ENCODE measurements at places on chromosomes 11 and 22. TPM values are rescaled to one million over a fixed set of nuclear protein-coding genes. Genes with fewer than 3 reads are reported as not detected.

GRCh38 chr22:25928038-25928437, 186.1 kb downstream of the MYO18B start:
- no peak for DNase-seq

DNA sequence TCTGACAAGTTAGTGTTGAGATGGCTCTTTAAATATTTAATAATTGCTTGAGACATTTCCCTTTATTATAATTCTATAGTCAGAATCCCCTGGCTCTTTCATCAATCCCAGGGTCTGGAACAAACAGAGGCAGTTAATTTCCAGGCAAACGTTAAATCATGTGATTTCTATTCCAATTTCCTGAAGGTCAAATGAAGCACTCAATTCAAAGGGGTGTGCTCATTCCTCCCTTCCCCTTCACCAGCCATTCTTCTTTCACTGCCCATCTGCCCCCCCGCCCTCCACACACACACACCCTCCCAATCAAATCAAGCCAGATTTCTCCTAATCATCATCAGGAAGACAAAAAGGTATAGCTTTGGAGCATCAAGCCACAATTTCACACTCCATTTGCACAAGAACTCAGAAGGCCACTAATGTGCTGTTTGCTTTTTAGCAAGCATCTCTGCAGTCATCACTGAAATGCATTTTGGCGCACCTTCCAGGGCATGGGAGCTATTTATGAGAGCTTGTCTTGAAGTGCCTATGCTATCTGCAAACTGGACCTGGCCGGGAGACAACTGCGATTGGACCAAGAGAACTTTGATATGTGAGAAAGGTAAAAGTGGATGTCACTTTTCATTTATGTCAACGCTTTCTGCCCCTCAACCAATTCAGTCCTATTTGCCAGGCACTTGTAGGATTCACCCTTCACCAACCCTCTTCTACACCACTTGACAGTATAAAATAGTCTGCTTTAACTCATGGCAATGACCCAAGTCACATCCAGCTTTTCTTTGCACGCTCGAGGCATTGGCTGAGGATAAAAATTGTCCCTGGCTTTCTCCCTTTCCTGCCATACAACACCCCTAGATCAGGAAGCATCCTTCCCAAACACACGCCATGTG, 315.1 kb upstream of the API5 start:
- DNase-seq = no peak

- no peak for DNase-seq
Measured at GRCh38 chr11:131653260-131653659, 282.8 kb downstream of the NTM start.

The GNG3 gene
- total RNA-seq = not detected

- no peak for DNase-seq
Measured at GRCh38 chr22:26213826-26214225, 44.6 kb downstream of the SEZ6L start.

The OR4A16 gene
- not detected for total RNA-seq

DNA sequence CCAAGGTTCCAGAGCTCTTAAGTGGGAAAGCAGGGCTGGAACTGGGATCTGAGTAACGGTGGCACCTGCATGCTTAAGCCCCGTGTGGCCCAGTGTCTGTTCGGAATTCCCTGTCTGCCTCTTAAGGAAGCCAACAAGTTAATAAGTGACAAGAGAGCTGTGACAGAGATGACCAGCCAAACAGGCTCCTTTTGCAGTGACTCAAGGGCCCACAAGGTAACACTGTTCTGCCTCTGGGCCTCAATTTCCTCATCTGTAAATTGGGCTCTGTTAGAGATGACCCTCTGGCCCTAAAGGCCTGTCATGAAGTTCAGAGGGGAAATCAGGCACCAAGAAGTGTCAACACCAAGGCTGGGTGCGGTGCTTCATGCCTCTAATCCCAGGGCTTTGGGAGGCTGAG, 18.6 kb downstream of the USH1C start:
- no peak for DNase-seq

DNA sequence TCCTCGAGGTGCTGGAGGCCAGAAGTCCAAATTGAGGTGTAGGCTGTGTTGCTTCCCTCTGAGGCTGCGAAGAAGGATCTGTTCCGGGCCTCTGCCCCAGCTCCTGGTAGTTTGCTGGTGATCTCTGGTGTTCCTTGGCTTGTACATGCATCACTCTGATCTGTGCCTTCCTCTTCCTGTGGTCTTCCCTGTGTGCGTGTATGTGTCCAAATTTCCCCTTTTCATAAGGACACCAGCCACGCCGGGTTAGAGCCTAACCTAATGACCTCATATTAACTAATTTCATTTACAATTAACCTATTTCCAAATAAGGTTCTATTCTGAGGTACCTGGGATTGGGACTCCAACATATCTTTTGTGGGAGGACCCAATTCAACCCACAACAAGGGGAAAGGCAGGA, 21.5 kb downstream of the RIBC2 start:
- no peak for DNase-seq

GRCh38 chr11:75810637-75811390, 4.2 kb upstream of the UVRAG start:
- DNase-seq = no peak

GRCh38 chr11:72736452-72737069, 15.6 kb downstream of the ARAP1 start:
- peak; percentile 90 for DNase-seq

- DNase-seq = no peak
Measured at GRCh38 chr22:32589007-32589406, 114.4 kb downstream of the FBXO7 start.

DNA sequence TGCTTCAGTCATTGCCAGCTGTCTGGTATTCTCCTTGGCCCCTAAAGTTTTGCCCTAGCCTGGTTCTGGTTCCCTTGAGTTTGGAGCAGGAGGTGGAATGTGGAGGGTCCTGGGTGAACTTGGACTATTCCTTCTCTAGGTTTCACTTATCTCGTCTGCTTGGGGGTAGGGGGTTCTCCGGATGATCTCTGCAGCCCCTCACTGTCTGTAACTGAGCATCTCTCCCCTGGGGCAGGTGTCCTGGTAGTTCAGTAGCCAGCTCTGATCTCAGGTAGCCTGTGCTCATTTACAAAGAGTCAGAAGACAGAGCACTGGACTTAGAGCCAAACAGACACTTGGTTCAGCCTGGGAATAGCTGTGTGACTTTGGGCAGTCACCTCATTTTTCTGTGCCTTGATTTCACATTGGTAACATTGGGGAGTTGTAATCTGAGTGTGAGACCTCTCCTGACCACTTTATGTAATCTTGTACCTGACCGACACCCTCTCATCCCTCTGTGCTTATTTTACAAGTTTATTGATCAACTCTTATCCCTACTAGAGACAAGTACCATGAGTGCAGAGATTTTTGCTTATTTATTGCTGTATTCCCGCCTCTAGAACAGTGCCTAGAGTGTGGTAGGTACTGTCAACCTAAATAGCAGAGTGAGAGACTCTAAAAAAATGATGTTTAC, 804 bp downstream of the CCDC134 start:
- DNase-seq = no peak

The TTC36 gene
- not detected for total RNA-seq

DNA sequence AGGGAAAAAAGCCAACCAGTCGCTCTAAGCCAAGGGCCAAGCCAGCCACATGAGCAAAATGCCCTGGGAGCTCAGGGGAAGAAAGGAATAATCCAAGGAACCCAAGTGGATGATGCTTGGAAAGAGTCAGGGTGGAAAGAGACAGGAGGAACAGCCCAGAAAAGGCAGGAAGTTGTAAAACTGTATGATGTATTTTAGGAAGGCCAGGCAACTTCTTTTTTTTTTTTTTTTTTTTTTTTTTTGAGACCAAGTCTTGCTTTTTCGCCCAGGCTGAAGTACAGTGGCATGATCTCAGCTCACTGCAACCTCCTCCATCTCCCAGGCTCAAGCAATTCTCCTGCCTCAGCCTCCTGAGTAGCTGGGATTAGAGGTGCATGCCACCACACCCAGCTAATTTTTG, 1.6 kb downstream of the LGALS12 start:
- DNase-seq = no peak

DNA sequence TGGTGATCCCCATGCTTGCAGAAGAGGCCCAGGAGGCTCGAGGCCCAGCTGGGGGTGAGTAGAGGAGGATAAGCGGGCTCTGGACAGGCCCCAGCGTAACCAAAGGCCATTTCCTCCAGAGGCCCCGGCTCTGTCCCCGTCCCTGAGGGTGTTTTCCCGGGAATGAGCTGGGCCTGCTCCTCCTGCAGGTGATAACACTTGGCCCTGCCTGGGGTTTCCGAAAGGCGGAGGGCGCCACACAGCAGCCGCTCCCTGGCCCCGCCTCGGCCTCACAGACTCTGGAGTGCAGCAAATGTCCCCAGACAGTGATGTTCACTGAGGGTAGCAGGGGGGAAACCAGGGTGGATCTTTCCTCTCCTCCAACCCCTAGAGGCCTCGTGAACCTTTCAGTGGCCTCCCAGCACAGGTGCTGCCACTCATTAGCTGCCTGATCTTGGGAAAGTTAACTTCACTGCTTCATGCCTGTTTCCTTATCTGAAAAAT, 10.5 kb upstream of the MGAT3 start:
- DNase-seq = no peak

- DNase-seq = no peak
Measured at GRCh38 chr11:83002053-83002452, 69.6 kb downstream of the RAB30 start.

DNA sequence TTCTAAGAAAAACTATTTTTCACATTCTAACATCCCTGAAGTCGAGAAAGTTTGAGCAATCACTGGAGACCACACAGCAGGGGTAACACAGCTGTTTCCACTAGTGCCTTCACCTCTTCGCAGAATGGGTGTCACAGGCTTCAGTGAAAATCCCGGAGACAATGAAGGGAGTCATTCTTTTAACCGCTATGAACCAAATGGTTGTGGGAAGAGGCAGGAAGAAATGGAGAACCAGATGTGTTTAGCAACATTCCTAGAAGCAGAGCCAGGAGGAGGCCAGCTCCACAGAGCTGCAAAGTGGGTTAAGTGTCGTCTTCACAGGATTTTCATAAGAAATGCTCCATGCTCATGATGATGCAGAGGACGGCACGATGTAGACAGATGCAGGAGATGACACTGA, 221.1 kb downstream of the LARGE1 start:
- DNase-seq = no peak

The TRIM48 gene
- not detected for total RNA-seq

GRCh38 chr22:31650391-31650790, 11.6 kb downstream of the PISD start:
- peak; percentile 22 for DNase-seq

The USP28 gene
- total RNA-seq = 28.5 TPM

The C11orf16 gene
- total RNA-seq = not detected

- DNase-seq = peak; percentile 50
Measured at GRCh38 chr11:502288-503178, 4.5 kb downstream of the RNH1 start.

DNA sequence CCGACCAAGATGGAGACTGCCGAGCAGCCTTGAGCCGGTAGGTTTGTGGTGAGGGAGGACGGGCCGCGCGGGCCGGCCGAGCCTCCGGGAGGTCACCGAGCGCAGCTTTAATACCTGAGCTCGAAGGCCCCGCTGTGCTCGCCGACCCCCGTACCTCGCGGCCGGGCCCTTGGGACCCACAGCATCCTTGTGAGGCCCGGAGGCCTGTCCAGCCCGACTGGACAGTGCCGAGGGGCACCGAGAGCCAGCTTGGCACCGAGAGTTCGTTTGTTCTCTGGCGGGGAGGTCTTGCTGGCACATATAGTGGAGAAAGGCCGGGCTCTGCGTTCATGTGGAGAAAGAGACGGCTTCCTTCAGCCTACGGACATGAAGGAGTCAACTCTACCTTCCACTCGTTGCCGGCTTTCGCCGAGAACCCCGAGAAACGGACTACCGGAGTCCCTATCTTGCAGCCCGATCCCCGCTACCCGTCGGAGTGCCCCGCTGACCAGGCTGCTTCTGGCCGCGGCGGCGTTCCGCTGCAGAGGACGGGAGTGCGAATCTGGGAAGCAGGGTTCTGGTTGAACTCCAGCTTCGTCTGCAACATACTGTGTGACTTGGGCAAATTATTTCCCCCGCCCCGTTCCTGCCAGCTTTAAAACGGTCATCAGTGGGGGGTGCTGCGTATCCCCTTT, 349 bp downstream of the TSSC4 start:
- DNase-seq = no peak

DNA sequence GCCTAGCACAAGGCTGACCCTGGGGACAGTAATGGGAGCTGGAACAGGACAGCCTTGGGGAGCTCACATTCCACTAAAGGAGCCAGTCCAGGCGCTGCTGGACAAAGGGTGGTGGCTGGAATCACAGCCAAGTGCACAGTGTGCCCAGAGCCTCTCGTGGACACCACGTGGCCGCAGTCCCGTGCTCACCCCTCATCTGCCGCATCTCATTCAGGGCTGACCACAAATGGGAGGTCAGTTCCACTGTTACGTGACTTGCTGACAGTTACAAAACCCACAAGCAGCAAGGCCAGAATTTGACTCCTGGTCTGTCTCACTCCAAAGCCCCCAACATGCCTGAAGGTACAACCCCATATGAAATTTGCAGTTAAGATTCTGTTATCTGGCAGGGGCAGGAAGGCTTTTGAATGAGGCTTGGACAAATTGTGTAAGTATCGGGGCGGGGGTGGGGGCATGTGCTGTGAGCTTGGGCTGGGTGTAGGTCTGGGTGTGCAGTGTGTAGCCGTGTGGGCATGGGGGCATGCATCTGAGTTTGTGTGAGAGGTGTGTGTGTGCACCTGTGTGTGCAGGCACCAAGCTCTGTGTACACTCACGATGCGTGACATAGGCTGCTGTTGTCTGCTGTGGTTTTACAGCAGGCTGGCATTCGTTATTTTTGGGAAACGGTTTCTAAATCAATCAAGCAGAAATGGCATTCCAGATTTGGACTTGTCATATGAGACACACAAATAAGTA, 301.7 kb downstream of the BRD1 start:
- DNase-seq = no peak

DNA sequence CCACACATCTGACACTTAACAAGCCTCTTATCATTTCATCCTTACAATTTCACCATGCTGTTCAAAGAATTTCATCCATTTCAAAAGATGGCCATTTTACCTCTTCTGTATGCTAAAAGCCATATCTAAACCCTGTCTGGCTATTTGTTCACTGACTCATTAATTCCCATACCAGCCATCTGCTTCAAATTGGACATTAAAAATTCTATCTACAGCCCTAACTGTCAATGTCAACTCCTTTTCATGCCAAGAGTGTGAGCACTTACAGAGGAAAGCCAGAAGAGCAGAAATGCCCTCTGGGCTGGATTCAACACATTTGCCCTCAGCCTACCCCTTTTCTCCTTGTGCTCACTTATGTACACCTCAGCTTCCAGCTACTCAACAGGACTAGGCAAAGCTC, 59.2 kb downstream of the SYTL2 start:
- no peak for DNase-seq

The PKDREJ gene
- not detected for total RNA-seq

DNA sequence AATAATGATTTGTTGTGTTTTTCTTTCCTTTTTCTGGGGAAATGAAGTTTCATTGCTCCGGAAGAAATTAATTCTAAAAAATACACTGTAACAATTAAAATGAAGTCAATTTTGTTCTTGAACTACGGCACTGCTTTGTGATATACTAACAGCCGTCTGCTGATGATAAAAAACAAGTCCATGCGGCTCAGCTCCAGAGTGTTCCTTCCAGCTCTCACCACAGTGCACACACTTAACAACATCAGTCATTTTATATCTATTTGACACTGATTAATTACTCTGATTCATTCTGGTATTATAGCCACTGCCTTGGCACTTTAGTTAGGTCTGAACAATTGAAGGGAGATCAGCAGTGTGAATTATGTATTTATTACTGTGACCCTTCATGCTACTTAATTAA, 97.4 kb upstream of the SLC6A5 start:
- no peak for DNase-seq
